ENCODE measurements at places on chromosomes 7 and 10. TPM values are rescaled to one million over a fixed set of nuclear protein-coding genes. Genes with fewer than 3 reads are reported as not detected.

Gene MYOZ1
- not detected for total RNA-seq

Gene GDF2
- total RNA-seq = not detected

Gene MDFIC
- total RNA-seq = 39.6 TPM

Gene SEMA4G
- 1.3 TPM for total RNA-seq

Gene AOC1
- not detected for total RNA-seq

Gene KIAA1217
- total RNA-seq = 2.9 TPM

Gene AGBL3
- 1.4 TPM for total RNA-seq

Gene ELAPOR2
- 3.1 TPM for total RNA-seq

Gene CDNF
- 1.4 TPM for total RNA-seq

Gene ZNF365
- 2.9 TPM for total RNA-seq

Gene GPR141
- not detected for total RNA-seq

Gene EPO
- not detected for total RNA-seq

Gene ZDHHC4
- 50.1 TPM for total RNA-seq

Gene EXOSC1
- 49.0 TPM for total RNA-seq

Gene NEBL
- total RNA-seq = under 0.01 TPM

Gene RAB11FIP2
- 22.0 TPM for total RNA-seq

Gene ENO4
- total RNA-seq = 0.69 TPM
